NCI-H2171 (cell line): ENCODE measurements at places on chromosomes 5 and 9.

DNA sequence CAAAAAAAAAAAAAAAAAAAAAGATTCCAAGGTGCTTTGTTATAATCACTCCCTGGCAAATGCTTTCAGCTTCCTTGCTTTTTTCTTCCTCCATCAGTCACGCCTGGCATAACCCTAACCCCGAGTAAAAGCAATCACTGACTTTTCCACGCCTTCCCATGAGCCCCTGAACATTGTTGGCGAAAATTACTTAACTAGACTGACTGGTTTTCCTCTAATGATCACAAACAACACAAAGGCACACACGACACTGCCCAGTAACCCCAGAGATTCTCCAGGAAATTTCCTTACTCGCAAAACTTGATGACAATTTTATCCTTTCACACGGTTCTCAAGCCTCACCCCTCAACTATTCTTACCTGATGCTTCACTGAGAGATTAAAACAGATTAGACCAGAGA lies 11.4 kb upstream of the PTGR1 start:
- DNase-seq = no peak

- no peak for DNase-seq
Observed at GRCh38 chr9:26158631-26159150, 480.4 kb upstream of the TUSC1 start.

- DNase-seq = peak; percentile 43
Observed at GRCh38 chr9:136122425-136123383, 4.0 kb upstream of the TMEM250 start.

DNA sequence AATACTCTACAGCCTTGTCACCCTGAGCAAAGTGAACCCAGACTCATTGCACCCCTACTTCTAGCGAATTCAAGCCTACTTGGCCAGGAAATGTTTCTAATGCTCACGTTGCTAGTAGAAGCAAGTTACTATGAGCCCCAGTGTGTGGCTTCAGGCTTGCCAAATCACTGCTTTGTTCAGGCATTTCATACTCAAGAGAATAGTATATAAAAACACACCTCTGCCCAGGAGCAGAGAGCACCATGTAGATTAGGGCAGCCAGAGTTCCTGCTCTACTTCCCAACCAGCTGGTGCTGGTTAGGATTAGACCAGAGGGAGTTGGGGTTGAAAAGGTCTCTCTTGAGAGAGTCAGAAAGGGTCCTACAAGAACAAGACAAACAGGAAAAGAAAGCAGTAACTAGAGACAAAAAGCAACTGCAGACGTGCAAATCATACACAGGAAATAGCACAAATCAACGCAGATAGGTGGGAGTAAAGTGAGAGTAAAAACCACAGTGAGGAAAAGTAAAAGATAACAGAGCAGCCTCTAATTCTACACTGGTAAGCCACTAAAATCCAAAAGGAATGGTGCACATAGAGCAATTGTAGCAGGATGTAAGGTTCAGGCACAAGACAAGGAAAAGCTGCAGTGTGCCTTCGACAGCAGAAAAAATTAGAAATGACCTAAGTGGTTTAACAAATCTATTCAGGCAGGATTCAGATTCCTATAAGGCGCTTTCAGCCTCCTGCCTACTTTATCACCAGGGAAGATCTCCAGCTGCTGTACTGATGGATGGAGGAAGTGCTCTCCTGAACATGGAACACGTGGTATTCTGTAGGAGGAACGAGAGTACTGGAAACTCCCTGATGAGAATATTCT lies 49.6 kb upstream of the KIF2A start:
- DNase-seq = no peak

DNA sequence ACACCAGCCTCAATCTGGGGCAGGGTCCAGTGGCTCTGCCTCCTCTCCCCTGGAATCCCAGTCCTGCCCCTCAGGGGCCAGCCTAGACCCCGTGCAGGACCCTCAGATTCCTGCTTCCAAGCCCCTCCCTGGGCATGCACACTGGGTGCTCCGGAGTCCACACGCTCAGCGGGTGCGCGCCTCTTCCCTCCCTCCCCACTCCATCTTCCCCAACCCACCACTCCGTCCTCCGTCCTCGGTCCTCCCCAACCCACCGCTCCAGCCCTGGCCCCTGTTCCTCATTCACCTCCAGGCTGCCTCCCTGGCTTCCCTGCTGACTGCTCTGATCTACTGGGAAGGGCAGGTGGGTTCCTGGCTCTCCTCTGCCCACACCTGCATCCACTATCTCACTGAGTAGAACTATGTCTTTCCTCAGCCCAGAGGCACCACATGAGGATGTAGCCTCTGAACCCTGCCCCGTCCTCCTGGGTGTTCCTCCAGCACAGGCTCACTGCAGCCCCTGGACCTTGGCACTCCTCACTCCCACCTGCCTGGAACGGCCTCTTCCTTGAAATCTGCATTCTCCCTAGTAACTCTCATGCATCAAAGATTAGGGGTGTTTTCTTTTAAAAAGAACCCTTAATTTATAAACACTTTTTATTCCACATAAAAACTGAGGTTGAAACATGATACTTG lies 92.8 kb downstream of the CAMSAP1 start:
- no peak for DNase-seq

GRCh38 chr9:117080765-117081390 lies 334.0 kb downstream of the ASTN2 start:
- DNase-seq = no peak

- no peak for DNase-seq
Observed at GRCh38 chr9:126793686-126794417, 11.0 kb upstream of the ZBTB43 start.

DNA sequence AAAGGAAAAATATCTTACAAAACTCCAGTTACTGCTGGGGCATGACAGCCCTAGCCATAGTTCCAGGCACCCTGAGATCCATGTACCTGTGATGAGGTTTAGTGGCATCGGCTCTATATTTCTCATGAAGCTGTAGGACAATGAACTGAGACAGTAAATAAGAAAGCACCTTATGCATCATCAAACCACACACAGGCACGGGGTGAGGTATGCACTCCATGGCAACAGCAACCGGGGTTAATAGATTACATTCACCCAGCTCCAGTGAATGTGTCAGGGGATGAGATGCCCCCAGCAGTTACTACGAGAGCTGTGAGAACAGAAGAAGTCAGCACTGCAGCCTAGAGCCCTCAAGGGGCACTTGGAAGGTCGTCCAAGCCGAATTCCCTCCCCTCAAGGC lies 162.0 kb upstream of the S1PR3 start:
- DNase-seq = no peak

GRCh38 chr5:1663186-1663585 lies 136.5 kb downstream of the MRPL36 start:
- no peak for DNase-seq
